ENCODE measurements at places on chromosomes 7 and 10.

- no peak for DNase-seq
Observed at GRCh38 chr10:4953405-4953804, 9.8 kb upstream of the AKR1C1 start.

GRCh38 chr10:63627881-63628296 is 106.7 kb downstream of the REEP3 start:
- no peak for DNase-seq

DNA sequence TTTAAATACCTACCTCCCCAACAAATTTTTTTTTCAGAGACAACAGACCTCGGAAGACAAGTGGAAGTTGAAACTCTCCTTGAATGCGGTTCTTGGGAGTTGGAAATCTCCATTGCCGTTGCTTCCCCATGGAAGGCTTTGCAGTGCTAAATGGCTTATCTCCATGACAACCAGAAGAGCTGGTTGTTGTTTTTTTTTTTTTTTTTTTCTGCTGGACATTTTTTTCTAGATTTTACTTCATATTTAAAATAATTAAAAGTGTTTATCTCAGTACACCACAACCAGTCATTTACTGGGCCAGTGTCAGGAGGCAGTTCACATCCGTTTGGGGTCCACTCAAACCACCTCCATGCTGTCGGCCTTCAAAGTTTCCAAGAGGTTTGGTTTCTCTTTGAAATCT is 348.5 kb upstream of the PRKCQ start:
- no peak for DNase-seq

- DNase-seq, result no peak
Observed at GRCh38 chr7:7136466-7137381, 45.6 kb upstream of the C1GALT1 start.
